CD4-positive, alpha-beta T cell treated with Interleukin-17A for 1 hour (primary cell): ENCODE measurements at places on chromosomes 1 and 21.

- no peak for DNase-seq
Measured at GRCh38 chr1:62572476-62572875, 24.8 kb upstream of the ANGPTL3 start.

DNA sequence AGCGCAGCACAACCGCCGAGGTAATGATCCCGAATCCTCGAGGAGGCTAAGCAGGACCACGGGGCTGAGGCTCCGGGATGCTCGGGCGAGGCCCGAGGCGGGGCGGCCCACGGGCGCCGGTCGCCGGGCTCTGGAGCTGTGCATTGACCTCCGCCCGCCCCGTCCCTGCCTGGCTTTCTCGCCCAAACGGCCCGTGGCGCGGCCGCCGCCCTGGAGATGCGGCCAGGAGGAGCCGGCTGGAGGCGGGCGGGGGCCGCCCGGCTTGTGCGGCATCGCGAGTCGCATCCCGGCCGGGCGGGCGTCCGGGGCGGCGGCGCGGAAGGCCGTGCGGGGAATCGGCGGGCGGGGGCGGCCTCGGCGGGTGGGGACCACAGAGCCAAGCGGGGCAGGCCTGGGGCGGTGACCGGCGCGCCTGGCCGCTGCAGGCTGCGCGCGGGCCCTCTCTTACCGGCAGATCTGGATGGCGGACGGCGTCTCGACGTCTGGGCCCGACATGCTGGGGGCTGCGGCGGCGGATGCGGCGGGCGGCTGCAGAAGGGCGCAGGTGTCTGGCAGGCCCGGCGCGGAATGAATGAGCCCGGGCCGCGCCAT, 663 bp downstream of the ACOT7 start:
- no peak for DNase-seq

DNA sequence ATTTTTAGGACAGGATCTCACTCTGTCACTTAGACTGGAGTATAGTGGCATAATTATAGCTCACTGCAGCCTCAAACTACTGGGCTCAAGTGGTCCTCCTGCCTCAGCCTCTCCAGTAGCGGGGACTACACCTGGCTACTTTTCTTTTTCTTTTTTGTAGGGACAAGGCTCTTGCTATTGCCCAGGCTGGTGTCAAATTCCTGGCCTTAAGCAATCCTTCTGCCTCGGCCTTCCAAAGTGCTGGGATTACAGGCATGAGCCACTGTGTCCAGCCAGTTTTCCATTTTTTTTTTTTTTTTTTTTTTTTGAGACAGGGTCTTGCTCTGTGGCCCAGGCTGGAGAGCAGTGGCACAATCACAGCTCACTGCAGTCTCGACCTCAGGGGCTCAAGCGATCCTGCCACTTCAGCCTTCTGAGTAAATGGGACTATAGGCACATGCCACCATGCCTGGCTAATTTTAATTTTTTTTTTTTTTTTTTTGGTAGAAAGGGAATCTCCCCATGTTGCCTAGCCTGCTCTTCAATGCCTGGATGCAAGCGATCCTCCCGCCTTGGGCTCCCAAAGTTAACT, 20.6 kb upstream of the CEP85 start:
- no peak for DNase-seq

DNA sequence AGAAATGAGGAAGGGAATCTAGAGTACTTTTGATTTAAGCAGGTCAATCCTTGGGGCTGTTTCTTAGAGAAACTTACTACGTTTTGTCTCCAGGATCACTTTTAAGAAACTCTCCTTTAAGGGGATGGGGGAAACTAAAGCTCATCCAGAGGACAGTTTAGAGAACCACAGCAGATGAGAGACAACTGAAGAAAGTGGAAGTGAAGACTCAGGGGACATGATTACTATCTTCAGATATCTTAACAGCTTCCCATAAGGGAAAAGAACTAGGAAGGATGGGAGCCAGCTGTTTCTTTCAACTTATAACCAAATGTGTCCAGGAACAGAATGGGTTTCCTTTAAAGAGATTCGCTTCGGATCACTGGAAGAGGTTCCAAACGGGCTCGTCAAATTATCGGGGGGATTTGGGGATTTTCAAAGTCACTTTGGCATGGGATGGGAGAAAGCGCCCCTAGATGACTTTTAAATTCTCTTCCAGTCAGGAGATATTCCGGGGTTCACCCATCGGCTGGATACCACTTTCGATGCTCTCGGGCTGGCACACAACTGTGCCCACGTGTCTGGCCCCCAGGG, 1.2 kb downstream of the SCMH1 start:
- peak; percentile 7 for DNase-seq

DNA sequence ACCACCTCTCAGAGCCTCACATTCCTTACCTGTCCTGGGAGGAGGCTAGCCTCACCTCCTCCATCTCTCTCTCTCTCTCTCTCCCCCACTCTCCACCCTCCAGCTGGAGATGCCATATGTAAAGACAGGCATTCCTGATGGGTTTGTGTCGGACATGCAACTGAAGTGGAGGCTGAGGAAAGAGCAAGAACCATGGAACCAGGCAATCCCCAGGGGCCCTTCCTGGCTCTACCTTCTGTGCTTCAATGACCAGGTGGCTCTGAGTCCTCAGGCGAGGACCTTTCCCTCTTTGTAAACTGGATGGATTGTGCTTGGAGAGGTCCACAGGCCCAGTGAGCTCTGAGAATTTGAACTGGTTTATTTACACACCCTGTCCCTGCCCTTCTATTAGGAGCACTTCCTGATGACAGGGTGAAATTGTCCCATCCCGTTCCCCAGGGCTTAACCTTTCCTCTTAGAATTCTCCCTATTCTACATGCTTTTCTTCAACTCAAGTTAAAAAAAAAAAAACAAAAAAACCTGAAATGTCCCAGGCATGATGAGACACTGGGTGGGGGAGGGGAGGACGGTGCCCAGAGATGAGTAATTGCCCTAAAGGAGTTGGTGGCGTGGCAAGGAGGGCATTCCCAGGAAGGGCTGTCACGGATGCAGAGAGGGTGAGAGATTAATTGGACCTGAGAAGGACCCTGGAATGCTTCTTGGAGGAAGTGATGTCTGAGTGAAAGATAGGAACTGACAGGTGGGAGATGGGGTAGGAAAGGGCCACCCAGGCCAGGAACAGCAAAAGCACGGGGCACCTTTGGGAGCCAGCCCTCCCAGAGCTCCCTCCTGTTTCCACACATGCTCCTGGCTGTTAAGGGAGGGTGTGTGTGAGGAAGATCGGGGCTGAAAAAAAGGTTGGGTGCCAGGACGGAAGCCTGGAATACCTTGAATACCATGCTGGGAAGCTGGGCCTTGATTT, 50.2 kb upstream of the WASF2 start:
- no peak for DNase-seq

DNA sequence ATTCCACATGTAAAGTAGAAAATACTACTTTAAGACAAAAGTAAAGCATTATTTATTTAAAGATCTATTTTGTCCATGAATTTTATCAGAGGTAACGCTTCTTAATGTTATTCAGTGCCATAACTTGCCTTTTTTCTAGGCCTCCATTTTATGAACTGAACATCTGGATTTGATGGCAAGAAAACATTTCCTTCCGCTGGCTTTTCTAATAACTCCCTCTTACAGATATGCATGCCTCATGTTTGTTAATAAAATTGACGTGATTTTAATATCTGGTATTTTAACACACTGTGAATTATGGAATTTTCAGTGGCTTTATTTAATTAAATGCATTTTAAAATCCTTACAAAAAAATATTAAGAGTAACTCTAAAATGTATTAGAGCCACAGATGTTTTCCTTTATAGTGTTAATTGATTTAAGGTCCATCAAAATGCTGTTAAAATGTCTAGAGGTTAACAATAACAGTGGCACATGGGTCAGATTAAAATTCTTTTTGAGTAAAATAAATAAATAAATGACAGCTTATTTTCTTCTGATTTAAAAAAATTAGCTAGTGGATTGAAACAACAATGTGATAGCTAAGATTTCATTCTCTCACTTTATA, 15.1 kb downstream of the PTPRC start:
- DNase-seq: peak; percentile 42

- no peak for DNase-seq
Measured at GRCh38 chr21:33751120-33751519, 108.8 kb downstream of the ITSN1 start.

- no peak for DNase-seq
Measured at GRCh38 chr1:53371851-53372250, 44.0 kb upstream of the LRP8 start.

DNA sequence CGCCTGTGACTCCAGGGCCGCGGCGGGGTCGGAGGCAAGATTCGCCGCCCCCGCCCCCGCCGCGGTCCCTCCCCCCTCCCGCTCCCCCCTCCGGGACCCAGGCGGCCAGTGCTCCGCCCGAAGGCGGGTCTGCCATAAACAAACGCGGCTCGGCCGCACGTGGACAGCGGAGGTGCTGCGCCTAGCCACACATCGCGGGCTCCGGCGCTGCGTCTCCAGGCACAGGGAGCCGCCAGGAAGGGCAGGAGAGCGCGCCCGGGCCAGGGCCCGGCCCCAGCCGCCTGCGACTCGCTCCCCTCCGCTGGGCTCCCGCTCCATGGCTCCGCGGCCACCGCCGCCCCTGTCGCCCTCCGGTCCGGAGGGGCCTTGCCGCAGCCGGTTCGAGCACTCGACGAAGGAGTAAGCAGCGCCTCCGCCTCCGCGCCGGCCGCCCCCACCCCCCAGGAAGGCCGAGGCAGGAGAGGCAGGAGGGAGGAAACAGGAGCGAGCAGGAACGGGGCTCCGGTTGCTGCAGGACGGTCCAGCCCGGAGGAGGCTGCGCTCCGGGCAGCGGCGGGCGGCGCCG, at the start of gene SIM2:
Gene SIM2, plus strand, starts transcription at position 135 of the 565 bp plus-strand sequence. CDS start 632 bp downstream, outside the sequence.
- DNase-seq: no peak

GRCh38 chr1:71228241-71228640, 147.4 kb upstream of the ZRANB2 start:
- DNase-seq: no peak

- no peak for DNase-seq
Measured at GRCh38 chr1:54456361-54456760, 50.2 kb upstream of the SSBP3 start.

GRCh38 chr1:146021050-146021445, 487 bp downstream of the HJV start:
- no peak for DNase-seq

DNA sequence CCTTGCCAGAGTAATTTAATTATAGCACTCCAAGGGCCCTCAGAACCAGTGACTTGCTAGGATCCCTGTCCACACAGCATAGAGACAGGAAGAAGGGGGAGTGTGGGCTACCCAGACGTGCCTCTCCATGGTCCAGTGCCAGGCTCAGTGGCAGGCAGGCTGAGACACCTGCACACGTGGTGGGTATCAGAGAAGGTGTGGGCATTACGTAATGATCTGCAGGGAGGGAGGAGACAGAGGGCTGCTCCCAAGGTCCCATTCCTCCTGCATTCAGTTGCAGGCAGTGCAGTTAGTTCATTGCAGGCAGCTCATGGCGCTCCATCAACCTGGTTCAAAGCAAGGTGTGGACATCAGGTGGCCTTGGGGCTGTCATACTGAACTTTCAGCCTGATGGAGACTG, 49.9 kb downstream of the C8B start:
- no peak for DNase-seq

DNA sequence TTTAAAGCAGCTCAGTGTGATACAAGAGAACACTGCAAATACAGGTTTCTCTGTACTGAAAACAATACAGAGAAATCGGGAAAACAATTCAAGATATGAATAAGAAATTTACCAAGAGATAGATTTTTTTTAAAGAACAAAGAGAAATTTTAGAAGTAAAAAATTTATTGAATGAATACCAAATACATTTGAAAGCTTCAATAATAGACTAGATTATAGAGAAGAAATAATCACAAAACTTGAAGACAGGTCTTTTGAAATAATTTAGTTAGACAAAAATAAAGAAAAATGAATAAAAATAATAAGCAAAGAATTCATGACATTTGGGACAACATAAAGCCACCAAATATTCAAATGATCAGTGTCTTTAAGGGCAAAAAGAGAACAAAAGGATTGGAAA, 13.6 kb upstream of the FMO4 start:
- no peak for DNase-seq

DNA sequence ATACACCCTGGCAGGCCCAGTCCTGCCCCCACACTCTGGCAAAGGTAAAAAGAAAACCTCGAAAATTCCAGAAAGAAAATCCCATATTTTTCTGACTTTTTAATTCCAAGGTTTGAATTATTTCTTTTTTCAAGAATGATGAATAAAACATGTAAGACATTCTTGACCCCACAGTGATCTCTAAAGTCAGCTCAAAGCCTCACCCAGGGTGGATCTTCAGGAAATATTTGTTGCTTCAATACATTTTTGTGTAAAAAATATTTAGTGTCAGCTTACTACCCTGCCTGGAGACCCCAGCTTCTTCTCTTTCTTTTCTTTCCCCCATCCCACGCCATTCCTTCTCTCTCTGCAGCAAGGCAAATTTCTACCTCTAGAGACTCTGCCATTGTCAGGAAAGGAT, 7.0 kb upstream of the NT5C1A start:
- no peak for DNase-seq

DNA sequence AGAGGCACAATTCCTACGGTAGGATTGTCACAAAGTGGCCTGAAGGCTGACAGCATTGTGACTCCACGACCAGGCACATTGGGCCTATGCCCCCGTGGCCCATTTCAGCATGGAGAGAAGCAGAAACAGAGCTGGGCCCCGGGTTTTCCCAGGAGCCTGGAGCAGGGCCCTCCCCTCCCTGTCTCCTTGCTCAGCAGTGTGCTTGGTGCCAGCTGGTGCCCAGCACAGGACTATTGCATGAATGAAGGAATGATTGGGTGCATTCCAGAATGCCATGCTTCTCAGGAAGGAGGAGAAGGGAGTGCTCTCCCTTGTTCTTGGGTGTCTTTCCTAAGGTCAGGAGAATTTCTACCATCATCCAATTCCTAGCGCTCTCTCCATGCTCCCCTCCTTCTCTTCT, 33.7 kb downstream of the IER5 start:
- no peak for DNase-seq

GRCh38 chr1:159902541-159902940, 2.6 kb upstream of the CFAP45 start:
- no peak for DNase-seq

- DNase-seq: peak; percentile 15
Measured at GRCh38 chr1:41850029-41850428, 68.7 kb downstream of the HIVEP3 start.

DNA sequence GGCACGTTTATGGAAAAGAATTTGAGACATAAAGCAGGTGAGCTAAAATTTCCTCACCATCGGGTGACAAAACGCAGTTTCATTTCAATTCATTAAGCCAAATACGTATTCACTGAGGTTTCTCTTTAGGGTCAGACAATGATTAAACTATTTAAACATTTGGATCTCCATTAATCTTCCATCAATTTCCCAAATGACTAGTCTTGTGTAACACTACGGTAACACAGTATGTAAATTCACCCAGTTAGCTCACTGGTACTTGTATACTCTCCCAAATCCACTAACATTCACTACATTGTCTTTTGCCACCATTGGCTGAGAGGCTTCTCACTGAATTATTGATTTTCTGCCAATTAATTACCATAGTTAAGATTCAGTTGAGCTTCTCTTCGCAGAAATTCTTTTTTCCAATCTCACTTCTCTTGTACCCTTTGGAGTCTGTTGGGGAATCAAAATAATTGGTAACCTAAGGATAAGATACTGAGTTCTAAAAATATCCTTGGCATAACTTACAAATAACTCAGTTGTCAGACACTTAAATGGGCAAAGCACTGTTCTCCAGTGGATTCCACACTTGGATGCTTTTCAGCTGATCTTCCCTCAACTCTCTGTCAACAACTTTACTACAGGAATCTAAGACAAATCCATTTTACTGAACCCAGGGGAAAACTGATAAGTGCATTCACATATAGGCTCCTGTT, 40.7 kb downstream of the SIPA1L2 start:
- DNase-seq: no peak
